ENCODE measurements at places on chromosomes 11 and 22.

DNA sequence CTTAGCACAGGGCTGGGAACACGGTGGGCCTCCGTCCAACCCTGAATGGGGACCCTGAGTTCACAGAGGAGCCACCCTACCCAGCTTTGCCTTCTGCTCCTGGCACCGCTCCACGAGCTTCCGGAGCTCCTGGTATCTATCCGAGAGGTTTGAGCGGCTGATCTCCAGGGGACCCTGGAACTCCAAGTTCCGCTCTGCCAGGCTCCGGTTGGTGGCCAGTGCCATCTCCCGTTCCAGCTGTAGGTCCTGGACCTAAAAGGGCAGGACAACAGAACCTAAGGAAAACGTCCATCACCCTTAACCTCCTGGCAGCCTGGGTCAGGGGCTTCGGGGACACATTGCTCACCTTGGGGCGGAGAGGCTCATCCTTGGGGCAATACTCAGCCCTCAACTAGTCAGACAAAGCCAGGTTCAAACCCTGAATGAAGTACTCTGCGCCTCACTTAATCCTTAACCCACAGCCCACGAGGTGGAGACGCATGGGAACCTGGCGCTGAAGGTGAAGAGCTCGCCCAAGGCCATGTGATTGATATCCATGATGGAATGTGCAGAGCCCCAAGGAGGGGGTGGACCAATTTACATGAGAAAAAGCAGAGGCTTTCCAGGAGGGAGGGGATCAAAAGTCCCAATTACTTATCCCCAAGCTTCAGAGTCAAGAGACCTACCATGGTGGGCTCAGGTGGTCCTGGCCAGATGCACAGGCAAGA is 27.1 kb downstream of the VPS37C start:
- DNase-seq: no peak

GRCh38 chr22:47020166-47020565 is 257.7 kb downstream of the TBC1D22A start:
- DNase-seq: no peak

- peak; percentile 90 for DNase-seq
These were observed 23.2 kb upstream of the ZBTB16 start for GRCh38 chr11:114036147-114036811.

- DNase-seq: no peak
These were observed 859.0 kb downstream of the FAM181B start for GRCh38 chr11:81874635-81875034.

DNA sequence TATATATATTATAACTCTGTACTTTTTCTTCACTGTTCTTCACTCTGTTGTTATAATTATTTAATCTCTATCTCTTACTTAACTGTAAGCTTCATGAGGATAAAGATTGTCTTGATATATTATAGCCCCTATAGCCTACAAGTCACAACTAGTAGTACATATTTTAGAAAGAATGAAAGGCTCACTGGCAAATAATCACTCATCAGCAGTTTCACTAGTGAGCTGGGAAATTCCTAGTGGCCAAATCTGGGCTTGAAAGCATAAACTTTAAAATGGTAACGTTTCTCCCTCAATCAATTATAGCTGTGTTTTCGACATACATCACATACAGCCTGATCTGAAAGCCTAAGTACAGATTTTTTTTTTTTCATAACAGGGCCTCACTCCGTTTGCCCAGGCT is 42.5 kb downstream of the CTSC start:
- DNase-seq: no peak

DNA sequence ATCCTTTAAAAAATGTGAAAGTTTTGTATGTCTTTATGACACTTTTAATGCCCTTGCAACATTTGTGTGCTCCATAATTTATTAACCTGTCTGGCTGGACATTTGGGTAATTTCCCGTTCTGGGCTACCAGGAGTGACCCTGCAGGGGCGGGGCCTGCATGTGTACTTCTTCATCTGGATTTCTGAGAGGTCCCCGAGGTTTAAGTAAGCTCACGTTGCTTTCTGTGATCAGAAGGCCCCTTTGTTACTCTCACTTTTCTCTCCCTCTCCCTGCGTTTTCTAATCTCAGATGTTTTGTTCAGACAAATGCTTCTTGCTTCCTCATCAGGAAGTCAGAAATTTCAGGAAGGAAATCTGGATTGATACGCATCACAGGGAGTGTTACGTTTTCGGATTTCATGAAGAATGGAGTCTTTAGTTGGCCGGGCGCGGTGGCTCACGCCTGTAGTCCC is 78.9 kb upstream of the CRYBB3 start:
- no peak for DNase-seq

DNA sequence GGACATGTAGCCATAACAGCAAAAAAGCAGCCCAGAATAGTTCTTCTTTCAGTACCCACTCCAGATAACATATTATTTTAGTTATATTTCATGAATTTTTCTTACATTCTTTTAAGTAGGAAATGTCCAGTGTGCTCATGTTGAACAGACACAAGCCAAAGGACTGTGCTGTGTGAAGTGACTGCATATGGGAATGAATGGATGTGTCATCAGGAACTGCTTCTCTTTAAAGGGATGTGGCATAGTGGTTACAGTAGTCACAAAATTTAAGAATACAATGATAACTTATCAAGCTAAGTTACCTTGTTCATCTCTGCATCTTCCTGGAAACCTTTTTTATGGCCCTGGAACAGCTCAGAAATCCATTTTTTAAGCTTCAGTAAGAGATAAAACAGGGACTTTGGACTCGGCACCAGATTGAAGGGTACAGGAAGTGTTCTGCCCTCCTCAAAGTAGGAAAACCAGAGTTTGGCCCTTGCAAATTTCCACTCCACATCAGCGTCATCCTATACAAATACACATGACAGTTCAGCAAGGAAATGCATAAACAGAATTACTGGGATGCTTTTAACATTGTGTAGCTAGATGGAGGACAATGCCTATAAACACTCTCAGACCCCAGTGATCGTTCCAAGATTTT is 112.8 kb downstream of the TRPC6 start:
- DNase-seq: no peak

DNA sequence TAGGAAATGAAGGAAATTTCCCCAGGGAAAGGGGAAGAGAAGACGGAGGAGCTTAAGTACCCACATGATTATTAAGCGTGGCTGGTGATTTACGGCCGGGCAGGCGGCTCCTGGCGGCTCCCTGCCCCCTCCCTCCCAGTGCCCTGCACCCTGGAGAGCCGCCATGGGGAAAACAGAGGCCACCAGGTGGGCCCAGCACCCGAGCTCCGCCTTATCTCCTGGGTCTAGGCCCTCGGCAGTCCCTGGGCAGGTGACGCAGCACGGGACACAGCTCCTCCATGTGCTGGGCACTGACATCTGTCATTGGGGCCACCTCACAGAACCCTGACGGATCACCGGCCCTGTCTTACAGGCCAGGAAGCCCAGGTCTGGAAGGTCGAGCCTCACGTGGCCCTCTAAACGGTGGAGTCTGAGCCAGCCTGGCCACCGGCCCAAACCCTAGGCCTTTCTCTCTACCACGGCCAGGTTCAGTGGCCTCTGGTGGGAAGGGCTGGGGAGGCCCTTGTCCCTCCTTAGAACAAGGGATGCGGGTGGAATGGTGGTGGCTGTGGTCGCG is 60.2 kb upstream of the PPARA start:
- DNase-seq: no peak

DNA sequence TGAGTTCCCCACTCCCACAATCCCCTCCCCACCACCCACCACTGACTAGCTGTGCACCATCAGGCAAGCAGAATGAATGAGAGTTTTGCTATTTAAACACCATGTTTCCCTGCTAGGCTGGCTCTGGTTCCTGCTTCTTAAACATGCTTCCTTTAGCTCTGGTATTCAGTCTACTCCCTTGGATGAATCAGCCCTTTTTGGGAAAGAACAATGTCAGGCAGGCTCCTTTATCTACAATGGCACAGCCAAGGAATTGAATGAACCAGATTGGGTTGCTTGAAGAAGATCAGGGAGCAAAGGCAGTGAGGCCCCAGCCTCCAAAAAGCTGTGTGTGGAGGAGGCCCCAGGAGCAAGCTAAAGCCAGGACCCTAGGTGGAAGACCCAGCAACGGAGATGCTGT is 92.9 kb upstream of the ISX start:
- no peak for DNase-seq

GRCh38 chr11:10326012-10326964 is 21.4 kb downstream of the ADM start:
- DNase-seq: no peak

DNA sequence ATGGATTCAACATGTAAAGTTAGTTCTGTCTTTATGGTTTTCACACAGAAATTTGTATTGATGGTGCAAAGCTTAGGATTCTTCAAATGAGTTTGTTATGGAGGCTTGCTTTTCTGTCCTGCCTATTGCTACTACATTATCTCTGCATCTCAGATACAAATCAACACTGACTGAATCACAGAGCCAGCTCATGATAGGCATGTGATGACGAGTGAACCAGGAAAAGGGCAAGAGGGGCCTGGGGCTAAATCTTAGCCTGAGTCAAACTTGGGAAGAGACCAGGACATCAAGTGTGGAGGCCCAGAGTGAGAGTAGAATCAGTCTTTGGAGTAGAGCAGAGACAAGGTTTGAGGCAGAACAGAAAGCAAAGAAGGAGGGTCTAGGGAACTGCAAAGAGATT is 107.1 kb upstream of the CD44 start:
- DNase-seq: no peak

GRCh38 chr11:108897071-108897481 is 232.2 kb downstream of the DDX10 start:
- no peak for DNase-seq

DNA sequence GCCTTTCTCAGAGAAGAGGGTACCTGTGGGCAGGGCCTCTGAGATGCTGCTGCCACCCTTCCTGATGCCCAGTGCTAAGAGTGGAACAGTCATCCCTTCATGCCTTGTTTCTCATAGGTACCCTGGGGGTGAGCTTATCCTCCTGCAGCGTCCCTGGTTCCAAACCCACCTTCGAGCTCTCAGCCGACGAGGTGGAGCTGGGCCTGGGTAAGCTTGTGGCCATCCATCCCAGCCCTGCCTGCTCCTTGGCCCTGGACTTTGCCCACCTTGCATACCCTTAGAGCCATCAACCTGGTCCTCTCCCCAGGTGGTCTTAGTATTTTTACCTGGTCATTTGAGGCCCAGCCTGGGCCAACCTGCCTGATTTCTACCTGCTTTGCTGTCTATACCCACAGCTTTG is 8.7 kb downstream of the TKFC start:
- DNase-seq: no peak

Measured in SK-N-SH (cell line).